HT-29 (cell line): ENCODE measurements at places on chromosomes 2 and 18. TPM values are rescaled to one million over a fixed set of nuclear protein-coding genes. Genes with fewer than 3 reads are reported as not detected.

GRCh38 chr2:238290715-238291549 lies 2.5 kb upstream of the PER2 start:
- peak; percentile 71 for DNase-seq

DNA sequence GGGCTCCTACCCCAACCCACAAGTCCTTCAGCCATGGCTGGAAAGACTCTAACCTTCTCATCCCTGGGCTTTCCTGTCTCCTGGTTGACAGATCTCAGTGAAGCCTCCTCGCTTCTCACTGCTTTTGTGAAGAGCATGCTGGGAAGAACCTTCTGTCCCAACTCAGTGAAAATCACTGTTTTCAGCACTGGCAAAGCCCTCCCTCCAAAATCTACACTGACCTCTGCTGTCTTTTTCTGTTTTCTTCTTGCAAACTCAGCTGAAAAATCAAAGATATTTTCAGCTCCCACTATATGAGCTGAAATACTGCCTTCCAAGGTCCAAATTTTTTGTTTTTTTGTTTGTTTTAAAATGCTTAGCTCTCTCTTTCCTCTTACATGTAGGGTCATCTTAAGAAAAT lies 266.3 kb upstream of the AGAP1 start:
- DNase-seq: no peak

Gene CLEC4F
- not detected in 2 replicates for total RNA-seq

- no peak for DNase-seq
These were observed 27.9 kb upstream of the NT5DC4 start for GRCh38 chr2:112692918-112693317.

DNA sequence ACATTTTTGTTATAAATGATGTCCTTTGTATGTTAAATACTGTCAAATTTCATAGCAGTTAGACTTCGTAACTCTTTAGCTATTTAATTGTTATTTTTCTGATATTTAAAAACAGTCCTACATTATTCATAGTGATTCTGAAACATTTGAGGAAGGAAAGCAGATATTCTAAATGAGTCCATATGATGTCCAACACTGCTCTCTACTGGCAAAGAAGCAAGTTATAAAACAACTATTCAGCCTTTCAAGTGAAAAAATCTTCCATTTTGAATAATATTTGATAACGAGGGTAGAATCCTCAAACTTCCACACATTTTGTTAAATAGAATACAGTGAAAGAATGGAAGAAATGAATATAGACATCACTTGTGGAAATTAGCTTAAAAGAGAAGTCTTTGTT lies 220.8 kb downstream of the GULP1 start:
- DNase-seq: peak; percentile 54

- no peak for DNase-seq
These were observed 92.1 kb downstream of the PTGR3 start for GRCh38 chr18:75116809-75117208.

DNA sequence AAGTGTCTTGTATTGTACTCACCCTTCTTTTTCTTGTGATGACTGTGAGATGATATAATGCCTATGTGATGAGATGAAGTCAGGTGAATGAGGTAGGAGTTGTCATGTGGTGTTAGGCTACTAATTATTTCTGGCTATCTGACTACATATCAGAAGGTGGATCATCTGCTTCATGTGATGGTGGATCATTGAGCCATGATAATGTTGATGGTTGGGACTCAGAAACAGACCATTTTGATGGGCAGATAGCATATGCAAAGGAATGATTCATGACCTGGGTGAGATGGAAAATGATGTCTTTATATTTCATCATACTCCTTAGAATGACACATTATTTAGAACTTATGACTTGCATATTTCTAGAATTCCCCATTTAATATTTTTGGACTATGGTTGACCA lies 19.5 kb downstream of the ANKRD30B start:
- no peak for DNase-seq

Gene RAB3GAP1
- 14.7 and 15.6 TPM in 2 replicates for total RNA-seq

- DNase-seq: no peak
These were observed 19.8 kb downstream of the CMPK2 start for GRCh38 chr2:6845903-6846302.

- no peak for DNase-seq
These were observed 16.4 kb upstream of the RTTN start for GRCh38 chr18:70221915-70222278.

GRCh38 chr18:13131283-13131682 lies 87.3 kb upstream of the LDLRAD4 start:
- DNase-seq: no peak

Gene SCG2
- not detected in 2 replicates for total RNA-seq

DNA sequence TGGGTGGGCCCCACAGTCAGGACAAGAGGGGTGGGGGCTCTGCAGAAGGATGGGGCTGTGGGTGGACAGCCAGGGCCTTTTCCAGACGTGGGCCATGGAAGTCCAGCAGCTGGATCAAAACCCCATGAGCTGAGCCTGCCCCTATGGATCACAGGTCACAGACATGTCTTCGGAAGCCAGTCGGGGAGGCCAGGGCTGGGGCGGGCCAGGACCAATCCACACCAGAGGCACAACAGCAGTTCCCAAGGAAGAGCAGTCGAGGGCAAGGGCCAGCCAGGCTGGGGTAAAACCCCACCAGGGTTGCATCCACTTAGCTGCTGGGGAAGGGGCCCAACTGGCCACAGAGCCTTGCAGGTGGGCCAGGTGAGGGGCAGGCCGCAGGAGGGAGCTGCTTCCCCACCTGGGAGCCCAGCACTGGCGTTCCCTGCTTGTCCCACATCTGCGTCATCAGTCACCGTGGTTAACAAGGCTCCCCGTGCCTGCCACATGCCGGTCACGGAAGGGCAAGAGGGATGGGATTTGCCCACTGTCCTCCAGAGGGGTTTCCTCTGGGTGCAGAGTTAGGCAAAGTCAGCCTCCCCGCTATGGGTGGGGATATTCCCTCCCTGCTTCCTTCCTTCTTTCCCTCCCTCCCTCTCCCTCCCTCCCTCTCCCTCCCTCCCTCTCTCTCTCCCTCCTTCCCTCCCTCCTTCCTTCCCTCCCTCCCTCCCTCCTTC lies 46.4 kb upstream of the ODC1 start:
- DNase-seq: no peak

Gene SERPINB12
- total RNA-seq: not detected in 2 replicates

DNA sequence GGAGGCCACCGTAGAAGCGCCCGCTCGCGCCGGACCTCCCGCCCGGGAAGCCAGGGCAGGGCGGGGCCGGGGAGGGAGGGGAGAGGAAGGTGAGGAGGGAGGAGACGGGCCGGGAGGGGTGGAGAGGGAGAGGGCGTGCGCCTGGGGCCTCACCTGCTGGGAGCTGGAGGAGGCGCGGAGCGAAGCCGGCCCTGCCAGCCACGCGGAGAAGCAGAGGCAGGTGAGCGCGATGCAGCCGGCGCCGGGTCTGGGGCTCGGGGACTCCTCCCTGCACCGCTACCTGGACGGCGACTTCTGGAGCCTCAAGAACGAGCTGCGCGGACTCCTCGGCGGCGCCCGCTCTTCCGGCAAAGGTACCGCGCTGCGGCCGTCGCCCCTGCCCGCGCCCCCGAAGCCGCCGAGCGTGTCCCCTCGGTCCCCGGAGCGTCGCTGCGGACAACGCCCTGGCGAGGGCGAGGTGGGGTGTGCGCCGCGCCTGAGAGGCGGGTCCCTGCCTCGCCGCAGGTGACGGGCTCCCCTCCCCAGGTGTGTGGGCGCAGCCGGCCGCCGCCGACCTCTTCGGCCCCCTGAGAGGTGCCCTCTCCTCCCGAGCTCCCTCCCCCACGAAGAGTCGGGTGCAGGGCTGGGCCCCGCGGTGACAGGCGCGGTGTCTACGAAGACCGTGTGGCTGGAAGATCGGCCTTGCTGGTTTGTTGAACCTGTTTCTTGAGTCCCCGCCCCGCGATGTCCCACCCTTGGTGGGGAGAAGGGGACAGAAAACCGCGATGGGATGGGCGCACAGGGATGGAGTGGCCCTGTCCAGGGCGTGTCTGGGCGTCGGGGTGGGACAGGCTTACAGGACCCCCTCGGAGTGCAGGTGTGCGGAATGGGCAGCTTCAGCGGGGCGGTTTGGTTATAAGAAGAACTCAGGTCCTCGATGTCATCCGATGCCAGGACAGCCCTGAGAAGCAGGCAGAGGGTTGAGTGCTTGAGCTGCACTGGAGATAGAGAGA lies at the start of gene ACOXL:
TSS of gene ACOXL (plus strand) at position 152 of the 992 bp plus-strand sequence. CDS start 35,817 bp downstream, outside the sequence.
- DNase-seq: peak; percentile 41

DNA sequence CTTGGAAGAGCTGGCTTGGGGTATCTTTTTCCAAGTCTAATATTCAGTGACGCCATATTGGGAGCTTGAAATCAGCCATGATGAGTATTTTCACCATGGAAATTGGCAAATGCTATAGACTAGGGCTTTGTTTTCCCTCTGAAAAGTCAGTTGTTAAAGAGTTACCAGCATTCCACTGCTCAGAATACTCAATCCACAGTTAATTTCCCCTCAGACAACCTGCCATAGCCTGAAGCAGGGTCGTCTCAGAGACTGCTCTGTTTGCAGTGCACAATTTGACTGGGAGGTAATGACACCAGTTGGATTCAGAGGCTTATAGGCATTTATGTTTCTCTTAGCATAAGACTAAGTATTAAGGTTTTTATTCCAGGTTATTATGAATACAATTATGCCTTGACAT lies 35.5 kb upstream of the TMEM200C start:
- DNase-seq: no peak

DNA sequence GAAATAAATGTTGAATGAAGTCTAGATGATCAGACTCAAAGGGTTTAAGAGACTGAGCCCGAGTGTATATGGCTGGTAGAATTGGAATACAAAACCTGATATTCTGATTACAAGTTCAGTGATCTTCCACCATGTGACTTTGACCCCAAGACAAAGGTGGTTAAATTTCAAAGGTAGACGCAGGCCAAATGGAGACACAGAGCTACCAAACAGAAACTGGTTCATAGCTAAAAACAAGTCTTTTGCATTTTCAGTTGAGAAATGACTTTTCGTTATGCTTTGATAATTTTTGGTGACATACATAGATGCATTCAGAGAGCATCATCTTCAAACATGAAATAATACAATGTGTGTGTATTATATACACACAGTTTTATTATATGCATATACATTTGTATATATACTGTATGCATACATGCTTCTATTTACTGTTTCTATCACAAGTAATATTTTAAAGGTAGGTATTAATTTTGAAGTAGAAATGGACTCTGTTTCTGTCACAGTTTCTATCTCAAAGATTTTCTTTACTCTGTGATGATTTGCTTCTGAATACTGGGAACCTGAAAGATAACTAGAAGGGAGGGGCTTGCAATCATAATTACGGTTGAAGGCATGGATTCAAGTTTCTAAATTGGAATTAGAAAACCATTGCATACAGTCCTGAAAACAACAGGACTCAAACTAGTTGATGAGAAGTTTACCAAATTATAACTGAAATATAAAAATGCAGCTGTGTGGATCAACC lies 142.3 kb downstream of the ABCA12 start:
- no peak for DNase-seq

Gene C2orf49
- 6.7 and 7.7 TPM in 2 replicates for total RNA-seq

DNA sequence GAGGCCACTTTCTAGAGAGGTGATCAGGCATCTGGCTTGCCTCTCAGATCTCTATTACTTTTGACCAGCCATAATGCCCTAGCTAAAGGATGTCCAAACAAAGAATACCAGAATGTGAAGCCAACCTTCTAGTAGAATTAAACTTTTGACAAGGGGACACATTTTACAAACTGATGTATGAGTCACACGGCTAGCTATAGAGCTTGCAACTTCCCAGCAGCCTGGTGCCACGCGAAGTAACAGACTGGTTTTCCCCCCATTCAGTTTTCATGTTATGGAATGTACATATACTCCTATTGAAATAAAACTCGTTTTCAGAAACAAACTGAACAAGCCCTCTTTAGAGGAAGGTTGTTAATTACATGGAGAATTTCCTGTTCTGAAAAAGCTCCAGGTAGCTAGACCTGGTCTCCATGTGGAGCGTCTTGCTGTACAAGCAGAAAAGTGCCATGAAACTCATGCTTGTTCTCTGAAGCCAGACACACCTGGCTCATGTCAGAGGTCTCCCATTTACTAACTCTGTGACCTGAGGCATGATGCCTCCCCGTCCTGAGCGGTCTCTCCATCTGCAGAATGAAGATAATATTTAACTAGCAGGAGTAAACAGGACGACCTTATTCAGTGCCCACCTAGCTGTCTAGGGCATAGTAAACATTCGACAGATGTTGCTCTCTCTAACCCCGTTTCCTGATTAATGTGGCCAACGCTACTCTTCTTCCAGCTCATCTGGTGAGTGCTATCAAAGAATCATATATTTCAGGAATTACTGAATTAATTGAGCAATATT lies 81.5 kb upstream of the MAP3K20 start:
- DNase-seq: no peak

DNA sequence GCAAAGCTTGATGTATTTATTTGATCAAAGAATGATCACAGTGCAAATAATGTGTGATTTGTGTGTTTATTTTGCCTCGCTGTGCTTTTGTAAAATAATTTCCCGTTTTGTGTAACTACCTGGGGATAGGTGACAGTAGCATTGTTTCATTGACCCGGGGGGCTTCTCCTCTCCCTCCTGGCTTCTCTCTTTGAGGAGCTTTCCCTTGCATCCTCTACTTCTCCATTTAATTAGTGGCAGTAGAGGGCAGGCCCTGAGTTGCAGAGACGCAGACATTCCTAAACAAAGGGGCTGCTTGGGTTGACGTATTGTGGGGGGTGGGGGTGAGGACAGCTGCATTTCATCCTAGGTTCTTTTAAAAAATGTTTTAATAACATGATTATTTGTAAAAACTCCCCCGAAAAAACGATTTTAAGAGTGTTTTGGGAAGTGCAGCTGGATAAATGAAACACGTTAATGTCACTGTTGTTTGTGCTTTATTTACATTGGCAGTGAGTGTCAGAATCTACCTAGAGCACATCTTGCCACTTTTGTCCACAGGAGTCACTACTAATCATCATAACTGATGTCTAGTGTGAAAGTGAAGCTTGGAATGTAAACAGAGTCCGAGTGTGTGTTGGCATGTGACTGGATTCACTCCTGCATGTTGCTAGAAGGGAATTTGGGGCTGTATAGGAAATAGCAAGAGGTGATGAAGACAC lies 2.2 kb downstream of the NEDD4L start:
- peak; percentile 19 for DNase-seq

DNA sequence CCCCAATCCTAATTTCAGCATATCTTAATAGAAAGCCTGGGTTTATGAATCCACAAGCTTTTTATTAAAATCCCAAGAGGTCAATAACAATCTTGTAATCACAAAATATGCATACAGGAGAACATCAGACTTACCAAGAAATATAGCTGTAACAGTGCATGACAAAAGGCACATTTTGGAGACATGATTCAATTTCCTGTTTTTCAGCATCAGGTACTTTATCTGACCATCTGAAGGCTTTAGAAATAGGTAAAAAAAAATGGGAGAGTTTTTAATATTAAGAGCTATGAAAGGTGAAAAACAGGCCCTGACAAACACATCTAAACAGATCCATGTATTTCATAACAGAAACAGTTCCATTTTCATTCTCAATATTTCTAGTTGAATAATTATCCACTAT lies 89.9 kb upstream of the EFEMP1 start:
- DNase-seq: no peak
